ENCODE measurements at places on chromosomes 16 and 17.

DNA sequence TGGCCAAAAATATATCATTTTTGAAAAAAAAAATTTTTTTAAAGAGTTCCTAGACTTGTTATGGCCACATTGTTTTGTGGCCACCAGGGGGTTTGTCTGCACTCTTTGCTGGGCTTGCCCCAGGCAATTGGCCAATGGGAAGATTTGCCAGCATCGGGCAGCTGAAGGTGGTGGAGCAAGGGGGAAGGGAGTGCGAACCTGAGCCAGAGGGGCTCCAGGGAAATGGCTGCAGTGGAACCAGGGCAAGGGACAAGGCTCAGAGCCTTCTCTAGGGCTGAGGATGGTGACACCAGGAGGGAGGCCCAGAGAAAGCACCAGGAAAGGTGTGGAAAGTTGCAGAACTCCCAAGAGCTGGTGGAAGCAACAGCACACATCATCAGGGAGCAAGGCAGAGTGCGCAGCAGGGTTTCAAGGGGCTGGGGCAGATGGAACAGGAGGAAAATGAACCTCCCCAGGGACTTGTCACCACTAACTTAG lies 15.5 kb upstream of the CMIP start:
- DNase-seq: no peak

- DNase-seq: no peak
Measured at GRCh38 chr17:56884483-56885311, 29.2 kb downstream of the TRIM25 start.

- DNase-seq: no peak
Measured at GRCh38 chr16:85455534-85455933, 157.6 kb upstream of the GSE1 start.

DNA sequence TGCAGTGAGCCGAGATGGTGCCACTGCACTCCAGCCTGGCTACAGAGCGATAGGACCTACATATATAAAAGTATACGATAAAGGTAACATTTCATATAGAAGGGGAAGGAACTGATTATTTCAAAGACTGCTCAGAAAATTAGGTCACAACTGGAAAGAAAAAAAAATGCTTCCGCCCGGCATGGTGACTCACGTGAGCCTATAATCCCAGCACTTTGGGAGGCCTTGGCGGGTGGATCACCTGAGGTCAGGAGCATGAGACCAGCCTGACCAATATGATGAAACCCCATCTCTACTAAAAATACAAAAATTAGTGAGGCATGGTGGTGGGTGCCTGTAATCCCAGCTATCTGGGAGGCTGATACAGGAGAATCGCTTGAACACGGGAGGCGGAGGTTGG lies 7.8 kb downstream of the TEX14 start:
- no peak for DNase-seq

All from mesothelial cell of epicardium (in vitro differentiated cells).